Mesendoderm (in vitro differentiated cells): ENCODE measurements at places on chromosomes 1 and 21.

GRCh38 chr1:160436966-160437365 lies 36.6 kb downstream of the VANGL2 start:
- DNase-seq, result no peak

DNA sequence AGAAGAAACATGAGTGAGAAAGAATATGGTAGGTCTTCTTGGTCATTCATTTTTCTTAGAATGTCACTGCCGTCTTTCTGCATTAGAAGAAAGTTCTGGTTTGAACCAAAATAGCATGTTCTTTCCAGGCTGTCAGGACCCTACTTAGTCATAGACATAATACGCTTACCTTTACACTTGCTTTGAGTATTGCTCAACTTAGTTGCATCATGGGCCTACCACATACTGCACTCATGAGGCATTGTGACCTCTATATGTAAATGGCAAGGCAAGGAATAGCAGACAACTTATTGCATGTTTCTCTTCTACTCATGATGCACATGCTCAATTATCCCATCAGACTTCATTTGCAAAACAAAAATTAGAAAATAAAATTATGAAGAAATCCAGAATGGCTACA lies 415.0 kb downstream of the HLX start:
- DNase-seq, result no peak

DNA sequence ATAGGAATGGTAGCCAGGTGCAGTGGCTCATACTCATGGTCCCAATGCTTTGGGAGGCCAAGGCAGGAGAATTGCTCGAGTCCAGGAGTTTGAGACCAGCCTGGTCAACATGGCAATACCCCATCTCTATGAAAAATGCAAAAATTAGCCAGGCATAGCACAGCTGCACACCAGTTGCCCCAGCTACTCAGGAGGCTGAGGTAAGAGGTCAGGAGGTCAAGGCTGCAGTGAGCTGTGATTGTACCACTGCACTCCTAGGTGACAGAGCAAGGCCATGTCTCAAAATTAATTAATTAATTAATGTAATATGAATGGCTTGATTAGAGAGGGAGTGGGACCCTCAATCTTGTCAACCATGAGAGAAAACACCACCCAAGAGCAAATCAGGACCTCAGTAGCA lies 198.7 kb upstream of the DUSP10 start:
- DNase-seq, result no peak

DNA sequence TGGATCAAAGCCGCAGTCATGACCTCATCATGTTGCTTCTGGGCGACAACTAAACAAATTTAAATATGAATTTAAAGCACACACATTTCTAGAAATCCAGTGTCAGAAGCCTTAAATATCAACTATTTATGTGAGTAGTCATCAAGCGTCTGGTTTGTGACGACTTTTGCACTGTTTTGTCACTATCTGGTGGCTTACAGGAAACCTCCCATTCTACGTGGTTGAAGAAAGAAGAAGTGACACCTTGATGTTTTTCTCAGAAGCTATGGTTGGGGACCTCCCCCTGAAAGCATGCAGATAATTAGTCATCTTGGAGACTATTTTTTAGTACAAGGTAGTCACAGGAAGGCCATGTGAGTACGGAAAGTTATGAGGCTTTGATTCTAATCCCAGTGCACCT lies 58.5 kb downstream of the TENT5C start:
- no peak for DNase-seq

DNA sequence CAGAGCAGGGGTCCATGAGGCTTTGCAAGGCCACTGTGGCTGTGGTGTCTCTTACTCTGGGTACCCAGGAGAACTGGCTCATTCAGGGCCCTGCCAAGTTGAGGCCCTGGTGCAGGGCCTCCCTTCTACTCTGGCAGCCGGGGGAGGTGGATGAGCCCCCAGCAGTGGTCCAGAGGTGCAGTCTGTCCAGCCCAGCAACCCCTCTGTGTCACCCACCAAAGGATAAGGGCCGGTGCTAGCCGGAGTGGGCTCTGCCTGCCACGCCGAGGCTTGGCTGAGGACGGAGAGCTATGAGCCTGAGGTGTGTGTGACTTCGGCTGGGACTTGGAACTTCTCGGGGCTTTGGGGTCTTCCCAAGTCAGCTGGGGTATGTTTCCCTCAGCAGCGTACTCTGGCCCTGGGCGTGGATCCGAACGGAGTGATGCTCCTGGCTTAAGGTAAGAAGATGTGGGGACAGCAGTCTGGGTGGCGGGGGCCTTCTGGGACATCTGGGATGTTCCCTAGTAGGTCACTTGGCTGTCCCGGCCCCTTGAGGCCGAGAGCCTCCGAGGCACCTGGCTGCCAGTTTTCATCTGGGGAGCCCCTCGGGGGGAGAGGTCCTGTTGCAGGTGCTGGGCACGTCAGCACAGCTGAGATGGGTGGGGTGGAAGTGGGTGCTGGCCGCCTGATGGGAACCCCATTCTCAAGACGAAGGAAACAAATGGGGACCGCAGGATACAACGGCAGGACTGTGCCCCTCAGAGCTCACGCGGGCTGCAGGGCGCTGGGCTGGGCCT lies 25.9 kb downstream of the RUNX3 start:
- no peak for DNase-seq

DNA sequence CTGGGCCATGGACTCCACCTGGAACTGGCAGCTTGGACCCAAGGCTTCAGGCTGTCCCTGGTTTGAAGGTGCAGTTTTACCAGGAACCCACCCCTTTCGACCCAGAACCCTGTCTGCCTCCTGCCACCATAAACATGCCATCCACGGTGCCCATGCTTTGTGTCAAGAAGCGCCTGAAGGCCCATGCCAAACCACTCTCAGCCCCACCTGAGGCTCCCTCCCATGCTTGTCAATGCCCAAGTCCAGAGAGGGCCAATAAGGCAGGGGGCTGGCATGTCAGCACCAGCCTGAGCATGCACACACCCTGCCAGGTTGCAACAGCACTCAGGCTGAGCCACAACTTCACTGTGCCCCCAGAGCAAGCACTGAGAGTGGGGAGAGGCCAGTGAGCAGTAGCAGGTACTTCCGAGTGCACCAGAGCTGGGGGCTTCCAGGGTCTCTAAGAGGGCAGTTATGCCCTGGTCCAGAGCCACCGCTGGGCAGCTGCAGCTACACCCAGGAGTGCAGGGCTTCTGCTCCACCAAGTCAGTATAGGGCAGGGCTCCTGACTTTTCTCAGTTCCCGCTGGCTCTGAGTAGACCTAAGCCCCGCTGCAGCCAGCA lies 1256.0 kb downstream of the AMY1C start:
- DNase-seq, result no peak

DNA sequence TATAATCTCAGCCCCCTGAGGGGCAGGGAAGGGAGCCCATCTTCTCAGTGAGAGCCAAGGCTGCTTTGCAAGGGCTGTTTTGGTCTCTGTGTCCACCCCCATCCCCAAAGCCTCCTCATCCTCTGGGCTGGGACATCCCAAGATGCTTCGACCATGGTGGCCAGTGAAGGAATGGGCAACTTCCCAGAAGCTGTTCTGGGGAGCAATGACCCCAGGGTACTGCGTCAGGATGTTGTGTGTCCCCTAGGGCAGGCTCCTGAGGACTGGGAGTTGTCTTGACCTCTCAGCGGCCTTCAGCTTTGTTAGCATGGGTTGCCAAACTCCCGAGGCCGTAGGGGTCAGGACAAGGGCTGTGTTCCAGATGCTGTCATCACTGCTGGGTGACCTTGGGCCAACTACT lies 238.4 kb upstream of the POU3F1 start:
- no peak for DNase-seq

DNA sequence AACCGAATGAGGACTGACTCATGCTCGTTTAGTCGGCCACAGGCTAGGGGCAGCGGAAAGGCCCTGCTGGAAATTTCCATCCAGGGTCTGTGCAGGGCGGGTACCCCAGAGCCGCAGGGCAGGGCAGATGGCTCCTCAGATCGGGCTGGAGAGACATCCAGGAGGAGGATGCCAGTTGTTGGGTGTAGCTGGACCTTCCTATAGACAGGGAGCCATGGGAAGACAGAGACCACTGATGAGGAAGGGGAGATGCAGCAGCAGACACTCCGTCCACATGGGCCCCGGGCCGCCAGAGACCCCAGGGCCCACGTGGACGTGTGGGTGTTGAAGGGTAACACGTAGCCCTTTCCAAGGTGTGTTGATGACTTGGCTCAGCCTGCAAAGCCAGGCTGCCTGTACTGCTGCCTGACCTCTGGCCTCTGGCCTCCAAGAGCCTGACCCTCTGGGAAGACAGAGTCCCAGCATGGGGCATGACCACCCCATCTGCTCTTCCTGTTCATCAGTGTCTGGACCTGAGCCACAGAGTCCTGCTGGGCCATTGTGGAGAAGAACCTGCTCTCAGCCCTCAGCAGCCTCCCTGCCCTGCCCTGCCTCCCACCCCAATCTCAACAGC lies 4.8 kb downstream of the GNG4 start:
- no peak for DNase-seq

GRCh38 chr21:27589781-27590180 lies 622.9 kb upstream of the ADAMTS5 start:
- DNase-seq, result no peak

GRCh38 chr1:177164380-177165068 lies at the start of gene ASTN1:
Gene ASTN1, minus strand, starts transcription at chr1:177164712. Its CDS starts 36 bp downstream, at chr1:177164676.
- peak; percentile 54 for DNase-seq

DNA sequence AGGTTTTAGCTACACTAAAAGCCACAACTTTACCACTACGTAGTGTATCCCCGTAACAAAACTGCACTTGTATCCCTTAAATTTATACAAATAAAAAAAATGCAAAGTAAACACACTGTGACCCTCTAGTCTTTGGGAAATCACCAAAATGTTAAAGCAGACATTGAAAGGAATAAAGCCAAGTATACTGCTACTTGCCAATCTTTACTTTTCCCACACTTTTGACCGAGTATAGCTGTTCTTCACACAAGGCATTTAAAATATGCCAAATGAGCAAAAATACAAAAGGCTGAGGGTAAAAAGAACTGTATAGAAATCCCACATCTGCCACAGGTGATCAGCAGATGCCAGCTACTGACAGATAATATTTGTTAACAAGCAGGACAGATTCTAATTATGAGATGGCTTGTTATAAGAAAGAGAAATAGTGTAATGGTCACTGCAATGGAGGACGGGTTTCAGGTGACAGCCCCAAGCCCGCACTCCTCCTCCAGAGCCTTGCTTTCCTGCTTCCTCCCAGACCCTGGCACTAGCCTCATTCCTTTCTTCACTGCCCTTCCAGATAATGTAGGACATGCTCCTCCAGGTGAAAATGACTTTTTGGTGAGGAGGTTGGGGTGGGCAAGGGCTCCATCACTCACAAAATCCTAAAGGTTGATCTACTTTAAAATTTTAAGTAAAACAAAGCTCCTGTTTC lies 18.1 kb downstream of the KCNT2 start:
- DNase-seq, result no peak

GRCh38 chr1:206011057-206011456 lies 7.9 kb upstream of the RAB7B start:
- no peak for DNase-seq

GRCh38 chr1:208184966-208185654 lies 59.1 kb downstream of the PLXNA2 start:
- DNase-seq, result no peak

DNA sequence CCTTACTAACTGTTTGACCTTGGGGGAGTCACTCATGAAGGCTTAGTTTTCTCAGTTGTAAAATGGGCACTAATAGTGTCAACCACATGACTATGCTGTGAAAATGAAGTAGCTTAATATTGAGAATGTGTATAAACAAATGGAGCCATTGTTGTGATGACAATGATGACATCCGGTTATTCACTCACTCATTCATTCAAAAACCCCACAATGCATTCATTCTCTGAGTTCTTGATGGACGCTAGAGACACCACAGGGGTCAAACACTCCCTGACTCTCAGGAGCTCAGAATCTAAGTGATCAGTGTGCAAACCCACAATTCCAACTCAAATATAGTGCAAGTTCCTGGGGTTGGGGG lies 138.9 kb downstream of the FOXD2 start:
- no peak for DNase-seq

DNA sequence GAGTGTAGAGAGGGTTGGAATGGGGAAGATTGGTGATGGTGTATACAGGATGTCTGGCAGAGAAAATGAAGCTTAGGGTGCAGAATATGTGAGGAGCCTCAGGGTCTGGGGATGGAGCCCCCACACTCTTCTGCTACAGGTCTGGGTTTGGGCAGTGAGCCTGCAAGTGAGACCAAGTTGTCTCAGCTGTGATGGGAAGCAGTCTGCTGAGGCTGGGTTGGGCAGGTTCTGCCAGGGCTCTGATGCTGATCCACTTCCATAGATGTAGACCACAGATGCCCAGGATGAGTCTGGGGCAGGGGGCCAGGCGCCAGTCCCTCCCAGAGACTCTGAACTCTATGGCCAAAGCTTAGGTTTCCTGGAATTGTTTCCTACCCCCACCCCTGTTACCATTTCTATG lies 516.9 kb downstream of the PTPRU start:
- DNase-seq, result no peak

GRCh38 chr1:89672489-89673183 lies 39.7 kb downstream of the LRRC8C start:
- DNase-seq, result no peak

- no peak for DNase-seq
Observed at GRCh38 chr1:31771891-31772668, 7.9 kb upstream of the ADGRB2 start.

- DNase-seq, result no peak
Observed at GRCh38 chr1:39690794-39691382, 345 bp downstream of the HPCAL4 start.

DNA sequence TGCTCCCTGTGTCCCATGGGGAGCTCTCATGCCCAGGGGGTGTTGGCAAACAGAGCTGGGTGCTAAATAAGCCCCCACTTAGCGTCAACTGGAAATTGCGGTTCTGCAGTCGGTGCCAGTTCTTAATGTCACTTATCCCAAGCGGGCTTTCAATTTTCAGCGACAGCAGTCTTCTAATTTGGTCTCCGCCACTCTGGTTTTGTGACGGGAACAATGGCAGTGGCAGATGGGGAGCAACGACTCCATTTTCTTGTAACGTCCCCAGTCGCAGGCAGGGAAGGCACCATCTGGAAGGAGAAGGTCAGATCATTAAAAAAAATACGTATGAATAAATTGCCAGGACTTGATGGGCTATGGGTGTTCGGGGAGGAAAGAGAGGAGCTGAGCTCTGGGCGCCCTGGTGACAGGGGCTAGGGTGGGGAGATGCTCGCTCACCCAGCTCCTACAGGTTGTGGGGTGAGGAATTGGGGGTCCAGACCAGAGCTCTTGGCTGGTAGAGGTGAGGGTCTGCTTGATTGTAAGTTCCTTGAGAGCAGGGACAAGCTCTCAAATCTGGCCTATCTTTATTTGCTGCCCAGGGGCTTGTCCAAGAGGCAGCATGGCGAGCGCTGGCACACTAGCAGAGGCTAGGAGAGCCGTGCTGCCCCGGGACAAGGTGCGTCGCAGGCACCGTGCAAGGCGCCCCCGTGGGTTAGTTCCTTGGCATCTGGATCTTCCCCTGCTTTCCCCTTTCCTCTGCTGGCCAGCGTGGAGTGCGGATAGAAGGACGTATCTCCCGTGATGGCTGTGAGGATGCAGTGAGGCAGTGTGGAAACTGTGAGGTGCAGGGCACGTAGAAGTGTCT lies 105.8 kb downstream of the ARHGEF10L start:
- no peak for DNase-seq

- DNase-seq, result no peak
Observed at GRCh38 chr1:65538664-65539063, 118.2 kb downstream of the LEPR start.

DNA sequence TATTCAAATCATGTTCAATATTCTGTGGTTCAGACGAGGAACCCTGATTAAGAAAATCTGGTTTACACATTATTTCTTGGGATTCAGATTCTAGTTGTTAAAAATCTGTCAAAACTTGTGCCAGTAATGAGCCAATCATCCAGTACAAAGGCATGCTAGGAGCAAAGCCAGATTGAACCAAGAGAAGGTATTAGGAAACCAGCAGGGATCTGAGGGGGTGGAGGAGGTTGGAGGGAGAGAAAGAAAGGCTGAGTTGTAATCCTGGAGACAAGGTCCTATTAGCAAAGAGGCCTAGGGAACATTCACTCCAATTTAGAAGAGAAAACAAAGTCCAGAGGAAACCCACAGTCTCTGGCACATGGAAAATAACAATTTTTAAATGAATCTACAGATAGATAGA lies 352.9 kb downstream of the LTN1 start:
- no peak for DNase-seq
